Lung (tissue), 17 donors: ENCODE measurements at places on chromosomes 3 and 15. TPM values are rescaled to one million over a fixed set of nuclear protein-coding genes. Genes with fewer than 3 reads are reported as not detected.

DNA sequence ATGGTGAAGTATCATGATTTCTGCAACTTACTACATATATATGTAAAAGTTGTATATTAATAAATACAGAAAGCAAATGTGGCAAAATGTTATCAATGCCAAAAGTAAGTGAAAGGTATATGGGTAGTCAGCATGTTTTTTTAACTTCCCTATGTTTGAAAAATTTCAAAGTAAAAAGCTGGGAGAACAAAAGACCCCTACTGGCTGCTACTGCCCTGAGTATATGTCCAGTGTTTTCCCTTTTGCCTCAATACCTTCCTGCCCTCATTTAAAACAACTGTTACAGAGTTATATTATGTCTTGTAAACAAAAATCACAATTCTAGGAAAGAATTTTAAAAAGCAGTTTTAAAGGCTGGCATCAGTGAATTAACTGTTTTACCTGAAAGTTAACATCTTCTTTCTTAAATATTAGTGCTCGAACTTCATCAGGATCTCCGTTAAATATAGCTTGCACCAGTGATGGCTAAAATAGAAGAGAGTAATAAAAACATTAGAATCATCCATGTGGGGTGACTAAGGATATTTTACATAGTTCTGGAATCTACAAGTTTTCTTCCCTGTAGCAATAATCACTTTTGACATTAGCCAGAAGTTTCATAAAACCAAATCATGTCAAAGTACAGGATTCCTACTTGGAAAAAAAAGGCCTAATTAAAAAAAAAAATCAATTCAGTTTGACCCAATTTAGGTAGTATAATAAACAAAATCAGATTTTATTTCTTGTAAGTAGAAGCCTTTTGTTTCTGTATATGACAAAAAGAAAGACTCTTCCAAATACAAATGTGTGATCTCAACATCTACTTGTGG, 2.7 kb downstream of the ANKRD28 start:
- H3K36me3 ChIP-seq: no peaks in the 10 kb centered on the region
- H3K27ac ChIP-seq: no peak overlapping the region
- H3K27me3 ChIP-seq: no peaks in the 10 kb centered on the region
- no peak overlapping the region for H3K4me3 ChIP-seq
- DNase-seq: no peak

Gene TTLL13
- total RNA-seq: 0.34 TPM

DNA sequence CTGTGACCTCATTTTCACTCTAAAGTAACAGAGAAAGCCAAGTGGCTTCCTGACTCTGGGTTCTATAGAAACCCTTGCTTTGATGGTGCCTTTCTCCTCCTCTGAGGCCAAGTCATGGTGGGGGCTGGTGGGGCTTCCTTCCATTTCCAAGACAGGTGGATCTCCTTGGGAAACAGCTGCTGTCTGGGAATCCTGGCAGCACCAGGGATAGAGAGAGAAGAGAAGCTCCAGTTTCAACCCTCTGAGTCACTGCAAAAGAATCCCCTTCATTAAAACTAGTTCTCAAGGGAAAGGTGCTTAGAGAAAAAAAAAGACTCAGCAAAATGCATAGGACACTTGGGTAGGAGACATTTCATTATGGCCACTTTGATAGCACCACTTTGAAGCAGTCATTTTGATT, 614.4 kb downstream of the FHIT start:
- H3K4me1 ChIP-seq: no peaks in the 10 kb centered on the region
- no peaks in the 10 kb centered on the region for H3K27me3 ChIP-seq
- no peaks in the 10 kb centered on the region for H3K36me3 ChIP-seq
- DNase-seq: no peak
- no peak overlapping the region for H3K27ac ChIP-seq

- peaks cover 23% of the 10 kb centered on the region for H3K36me3 ChIP-seq
- H3K27me3 ChIP-seq: no peaks in the 10 kb centered on the region
- peak overlapping the region; percentile 86 for H3K27ac ChIP-seq
- H3K4me3 ChIP-seq: no peak overlapping the region
- no peak for DNase-seq
Measured at GRCh38 chr3:53242155-53242554, 13.7 kb downstream of the TKT start.

DNA sequence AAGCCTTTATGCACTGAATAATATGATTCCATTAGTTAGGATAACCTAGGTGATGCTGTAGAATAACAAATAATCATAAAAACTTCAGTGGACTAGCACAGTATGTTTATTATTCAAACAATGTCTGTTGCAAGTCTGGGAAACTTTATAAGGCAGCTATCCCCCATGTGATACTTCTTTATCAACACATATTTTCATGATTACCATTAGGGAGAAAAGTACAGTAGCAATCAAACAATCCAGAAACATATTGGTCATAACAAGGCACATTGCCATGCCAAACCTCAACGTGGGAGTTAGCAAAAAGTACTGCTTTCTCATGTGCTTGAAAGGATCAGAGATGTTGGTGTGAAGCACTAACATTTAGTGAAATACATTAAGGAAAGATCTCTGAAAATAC, 35.5 kb downstream of the EOMES start:
- H3K4me3 ChIP-seq: no peak overlapping the region
- DNase-seq: no peak
- no peaks in the 10 kb centered on the region for H3K4me1 ChIP-seq
- H3K36me3 ChIP-seq: no peaks in the 10 kb centered on the region
- H3K27ac ChIP-seq: no peak overlapping the region

- no peak overlapping the region for H3K27ac ChIP-seq
- H3K4me3 ChIP-seq: no peak overlapping the region
- H3K4me1 ChIP-seq: no peaks in the 10 kb centered on the region
Measured at GRCh38 chr3:79115458-79115857, 652.3 kb downstream of the ROBO1 start.

Gene PROS1
- total RNA-seq: 37.9 TPM

GRCh38 chr15:66229790-66230465, 23.6 kb downstream of the MEGF11 start:
- no peaks in the 10 kb centered on the region for H3K4me1 ChIP-seq
- H3K27ac ChIP-seq: no peak overlapping the region
- H3K36me3 ChIP-seq: no peaks in the 10 kb centered on the region
- no peak for DNase-seq
- no peaks in the 10 kb centered on the region for H3K27me3 ChIP-seq

- no peaks in the 10 kb centered on the region for H3K4me1 ChIP-seq
- DNase-seq: no peak
- no peak overlapping the region for H3K27ac ChIP-seq
- H3K36me3 ChIP-seq: no peaks in the 10 kb centered on the region
- H3K4me3 ChIP-seq: no peak overlapping the region
Measured at GRCh38 chr15:51092480-51093040, 2.1 kb downstream of the TNFAIP8L3 start.

Gene LRRC31
- total RNA-seq: 0.43 TPM

Gene TGM5
- total RNA-seq: 0.15 TPM

Gene NRROS
- total RNA-seq: 17.6 TPM

Gene LRRK1
- total RNA-seq: 22.9 TPM

DNA sequence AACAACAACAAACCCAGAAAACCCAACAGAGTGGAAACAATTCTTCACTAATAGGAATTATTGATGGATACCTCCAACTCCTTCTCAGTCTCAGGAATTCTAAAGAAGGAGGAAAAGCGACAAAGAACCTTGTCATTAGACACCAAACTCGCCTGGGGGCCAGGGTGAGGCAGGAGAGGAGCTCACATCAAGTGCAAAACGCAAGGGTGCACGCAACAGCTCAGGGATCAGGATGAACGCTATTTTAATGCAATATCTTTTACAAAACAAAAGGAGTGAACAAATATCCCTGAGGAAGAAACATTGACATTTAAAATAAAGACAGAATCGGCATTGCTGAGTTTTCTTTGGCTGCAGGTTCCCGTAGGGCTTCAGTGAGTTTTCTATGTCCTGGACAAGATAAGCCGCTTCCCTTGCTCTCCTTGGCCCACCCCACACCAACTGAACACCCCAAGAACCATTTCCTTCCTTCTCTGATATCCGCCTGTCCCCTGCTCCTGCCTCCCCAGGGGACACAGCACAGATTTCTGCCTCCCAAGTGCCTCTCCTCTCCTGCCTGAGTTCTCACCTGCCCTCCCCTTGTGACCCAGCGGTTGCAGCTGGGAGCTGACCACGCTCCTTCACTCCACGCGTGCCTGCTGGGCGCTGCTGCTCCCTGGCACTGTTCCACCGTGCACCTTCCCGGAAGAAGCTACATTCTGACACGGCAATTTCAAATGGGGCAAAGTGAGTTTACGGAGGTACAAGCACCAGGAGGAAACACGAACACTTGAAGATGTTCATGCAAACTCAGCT, 63.0 kb downstream of the ATP10A start:
- H3K27ac ChIP-seq: no peak overlapping the region
- H3K27me3 ChIP-seq: no peaks in the 10 kb centered on the region
- H3K36me3 ChIP-seq: peaks cover 1% of the 10 kb centered on the region
- no peak overlapping the region for H3K4me3 ChIP-seq
- DNase-seq: no peak

DNA sequence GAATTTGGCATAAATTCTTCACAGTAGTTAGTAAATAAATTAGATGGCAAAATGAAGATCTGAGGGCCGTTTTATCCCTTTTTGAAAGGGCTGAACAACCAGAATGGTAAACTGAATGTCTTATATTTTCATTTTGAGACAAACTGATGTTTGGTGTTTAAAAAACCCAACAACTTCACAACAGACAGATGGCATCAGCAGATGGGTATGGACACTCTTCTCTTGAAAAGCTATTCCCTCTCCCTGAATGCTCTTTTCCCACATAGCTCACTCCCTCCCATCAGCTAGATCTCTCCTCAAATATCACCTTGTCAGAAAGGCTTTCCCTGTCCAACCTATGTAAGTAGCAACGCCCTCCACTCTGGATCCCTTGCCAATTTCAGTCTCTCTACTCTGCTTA, 33.3 kb downstream of the EMC4 start:
- H3K36me3 ChIP-seq: peaks cover 15% of the 10 kb centered on the region
- no peaks in the 10 kb centered on the region for H3K27me3 ChIP-seq
- no peak for DNase-seq
- H3K27ac ChIP-seq: no peak overlapping the region
- no peak overlapping the region for H3K4me3 ChIP-seq

DNA sequence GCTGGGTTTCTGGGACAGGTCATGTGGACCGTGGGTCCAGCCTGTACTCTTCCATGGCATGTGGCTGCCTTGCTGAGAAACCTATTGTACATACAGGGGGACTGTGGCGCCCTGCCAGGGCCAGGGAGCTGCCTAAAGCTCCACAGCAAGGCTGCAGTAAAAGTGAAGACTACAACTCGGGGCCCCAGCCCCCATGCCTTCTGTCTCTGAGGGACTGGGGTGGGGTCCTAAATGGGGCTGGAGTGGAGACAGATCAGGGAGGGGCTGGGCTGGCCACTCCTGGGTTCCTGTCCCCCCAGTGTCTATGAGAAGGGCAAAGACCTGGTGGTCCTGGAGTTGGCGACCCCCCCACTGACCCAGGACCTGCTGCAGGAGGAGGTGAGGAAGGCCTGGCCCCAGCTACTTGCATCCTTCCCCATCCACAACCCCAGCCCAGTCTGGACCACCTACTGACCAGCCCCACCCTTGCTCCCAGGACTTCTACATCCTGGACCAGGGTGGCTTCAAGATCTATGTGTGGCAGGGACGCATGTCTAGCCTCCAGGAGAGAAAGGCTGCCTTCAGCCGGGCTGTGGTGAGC, 7.3 kb downstream of the VILL start:
- DNase-seq: no peak
- H3K36me3 ChIP-seq: peaks cover 28% of the 10 kb centered on the region
- no peaks in the 10 kb centered on the region for H3K27me3 ChIP-seq
- H3K27ac ChIP-seq: peak overlapping the region; percentile 98

Gene C3orf52
- total RNA-seq: 22.4 TPM

DNA sequence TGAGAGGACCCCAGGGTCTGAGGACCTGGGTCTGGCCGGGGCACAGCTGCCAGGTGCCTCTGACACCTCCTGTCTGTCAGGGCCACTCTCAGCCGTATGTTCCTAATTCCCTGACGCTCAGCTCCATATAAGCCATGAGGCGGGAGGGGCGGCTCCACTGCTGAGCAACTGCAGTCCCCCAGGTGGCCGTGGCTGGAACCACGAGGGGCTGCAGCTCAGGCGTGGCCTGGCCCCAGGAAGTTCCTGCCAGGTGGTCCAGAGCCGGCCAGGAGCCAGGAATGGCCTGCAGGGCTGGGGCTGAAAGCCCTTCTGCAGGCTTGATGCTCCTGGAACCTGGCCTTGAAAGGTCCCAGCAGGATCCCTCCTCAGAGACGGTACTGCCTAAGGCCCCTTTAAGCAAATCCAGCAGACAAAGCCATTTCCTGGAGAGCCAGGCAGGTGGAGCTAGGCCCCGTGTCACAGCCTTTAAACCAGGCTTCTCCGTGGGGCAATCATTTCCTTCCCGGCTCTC, 118.0 kb downstream of the CHSY1 start:
- H3K4me3 ChIP-seq: no peak overlapping the region
- peaks cover 2% of the 10 kb centered on the region for H3K4me1 ChIP-seq
- H3K36me3 ChIP-seq: no peaks in the 10 kb centered on the region
- H3K27ac ChIP-seq: no peak overlapping the region

GRCh38 chr3:194294895-194295214, 56.3 kb downstream of the CPN2 start:
- no peaks in the 10 kb centered on the region for H3K36me3 ChIP-seq
- H3K4me1 ChIP-seq: no peaks in the 10 kb centered on the region
- no peak overlapping the region for H3K4me3 ChIP-seq
- H3K27ac ChIP-seq: no peak overlapping the region
- DNase-seq: no peak

DNA sequence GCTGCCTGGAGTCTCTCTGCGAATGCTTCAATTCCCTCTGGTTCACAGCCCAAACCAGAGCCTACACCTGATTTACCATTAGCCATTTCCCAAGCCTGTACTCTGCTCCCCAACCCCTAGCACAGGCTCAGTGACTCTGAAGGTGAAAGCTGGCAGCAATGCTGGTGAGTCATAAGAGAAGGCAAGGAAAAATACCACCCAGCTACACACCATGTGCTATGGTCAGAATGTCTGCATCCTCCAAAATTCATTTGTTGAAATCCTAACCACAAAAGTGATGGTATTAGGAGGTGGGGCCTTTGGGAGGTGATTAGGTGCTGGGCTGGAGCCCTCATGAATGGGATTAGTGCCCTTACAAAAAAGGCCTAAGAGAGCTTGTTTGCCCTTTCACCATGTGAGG, 117.1 kb upstream of the TJP1 start:
- H3K27me3 ChIP-seq: no peaks in the 10 kb centered on the region
- H3K4me3 ChIP-seq: no peak overlapping the region
- no peaks in the 10 kb centered on the region for H3K36me3 ChIP-seq
- no peak overlapping the region for H3K27ac ChIP-seq

- H3K27ac ChIP-seq: no peak overlapping the region
- H3K36me3 ChIP-seq: peaks cover 5% of the 10 kb centered on the region
- DNase-seq: peak; percentile 65
- peaks cover 4% of the 10 kb centered on the region for H3K4me1 ChIP-seq
Measured at GRCh38 chr15:36748366-36749115, 169.1 kb downstream of the CDIN1 start.

DNA sequence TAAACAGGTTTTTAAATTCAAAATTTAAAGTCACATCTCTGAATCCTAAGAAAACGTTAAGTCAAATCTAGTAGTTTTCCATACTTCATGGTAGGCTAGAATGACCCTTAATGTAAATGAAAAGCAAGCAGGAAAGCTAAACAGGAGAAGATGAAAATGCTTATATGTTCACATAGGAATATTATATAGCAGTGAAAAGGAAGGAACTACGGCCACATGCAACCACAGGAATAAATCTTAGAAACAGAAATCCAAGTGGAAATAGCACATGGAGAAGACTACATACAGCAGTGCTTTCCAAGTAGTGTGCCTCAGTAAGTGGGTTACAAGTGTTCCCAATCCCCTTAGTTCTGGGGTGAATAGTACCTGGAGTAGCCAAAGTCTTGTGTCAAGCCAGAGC, 296.2 kb downstream of the FHIT start:
- H3K27ac ChIP-seq: no peak overlapping the region
- DNase-seq: no peak
- H3K4me1 ChIP-seq: no peaks in the 10 kb centered on the region
- H3K36me3 ChIP-seq: no peaks in the 10 kb centered on the region
